ENCODE measurements at places on chromosomes 3 and 15. TPM values are rescaled to one million over a fixed set of nuclear protein-coding genes. Genes with fewer than 3 reads are reported as not detected.

GRCh38 chr3:56915966-56916586 lies 114.3 kb upstream of the ARHGEF3 start:
- DNase-seq, result peak; percentile 87

- no peak for DNase-seq
These were observed 515.6 kb downstream of the ZIC1 start for GRCh38 chr3:147924755-147925154.

GRCh38 chr3:121430664-121431215 lies 115.0 kb downstream of the POLQ start:
- no peak for DNase-seq

GRCh38 chr15:57398336-57398735 lies 22.0 kb downstream of the CGNL1 start:
- no peak for DNase-seq

- no peak for DNase-seq
These were observed 608.3 kb downstream of the NTRK3 start for GRCh38 chr15:87648278-87648677.

- no peak for DNase-seq
These were observed 18.1 kb downstream of the MOBP start for GRCh38 chr3:39485547-39485946.

DNA sequence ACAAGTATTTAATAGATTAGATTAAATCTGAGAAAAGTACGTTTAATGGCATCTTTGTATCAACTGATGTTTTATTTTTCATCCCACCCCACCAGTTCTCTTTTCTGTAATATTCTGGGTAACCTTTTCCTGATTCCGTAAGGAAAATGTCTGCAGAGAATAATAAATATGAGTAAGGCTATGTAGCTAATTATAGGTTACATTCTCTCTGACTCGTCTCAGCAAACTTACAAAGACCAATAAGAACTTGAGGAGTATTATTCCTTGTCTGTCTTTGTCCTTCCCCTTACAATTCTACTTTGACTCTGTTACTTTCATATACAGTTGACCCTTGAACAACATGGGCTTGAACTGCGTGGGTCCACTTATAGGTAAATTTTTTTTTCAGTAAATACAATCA lies 12.1 kb downstream of the SNAP23 start:
- DNase-seq, result no peak

GRCh38 chr3:66312039-66312438 lies 91.2 kb downstream of the SLC25A26 start:
- no peak for DNase-seq

- no peak for DNase-seq
These were observed 34.1 kb upstream of the DET1 start for GRCh38 chr15:88580532-88580931.

DNA sequence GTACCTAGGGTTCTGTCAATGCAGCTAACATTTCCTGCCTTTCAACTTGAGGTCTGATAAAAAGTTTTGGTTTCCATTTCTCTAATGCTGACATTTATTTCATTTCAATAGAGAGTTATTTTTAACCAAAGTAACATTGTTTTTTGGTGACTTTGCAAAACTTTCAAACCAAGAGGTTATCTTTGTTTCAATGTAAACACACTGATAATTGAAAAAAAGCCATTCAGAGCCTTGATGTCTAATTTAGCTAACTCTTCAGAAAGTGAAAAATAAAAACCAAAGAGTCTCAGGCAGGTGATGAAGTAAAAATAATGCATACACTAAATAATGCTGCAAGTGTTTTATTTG lies 9.6 kb upstream of the TIPARP start:
- DNase-seq, result no peak

DNA sequence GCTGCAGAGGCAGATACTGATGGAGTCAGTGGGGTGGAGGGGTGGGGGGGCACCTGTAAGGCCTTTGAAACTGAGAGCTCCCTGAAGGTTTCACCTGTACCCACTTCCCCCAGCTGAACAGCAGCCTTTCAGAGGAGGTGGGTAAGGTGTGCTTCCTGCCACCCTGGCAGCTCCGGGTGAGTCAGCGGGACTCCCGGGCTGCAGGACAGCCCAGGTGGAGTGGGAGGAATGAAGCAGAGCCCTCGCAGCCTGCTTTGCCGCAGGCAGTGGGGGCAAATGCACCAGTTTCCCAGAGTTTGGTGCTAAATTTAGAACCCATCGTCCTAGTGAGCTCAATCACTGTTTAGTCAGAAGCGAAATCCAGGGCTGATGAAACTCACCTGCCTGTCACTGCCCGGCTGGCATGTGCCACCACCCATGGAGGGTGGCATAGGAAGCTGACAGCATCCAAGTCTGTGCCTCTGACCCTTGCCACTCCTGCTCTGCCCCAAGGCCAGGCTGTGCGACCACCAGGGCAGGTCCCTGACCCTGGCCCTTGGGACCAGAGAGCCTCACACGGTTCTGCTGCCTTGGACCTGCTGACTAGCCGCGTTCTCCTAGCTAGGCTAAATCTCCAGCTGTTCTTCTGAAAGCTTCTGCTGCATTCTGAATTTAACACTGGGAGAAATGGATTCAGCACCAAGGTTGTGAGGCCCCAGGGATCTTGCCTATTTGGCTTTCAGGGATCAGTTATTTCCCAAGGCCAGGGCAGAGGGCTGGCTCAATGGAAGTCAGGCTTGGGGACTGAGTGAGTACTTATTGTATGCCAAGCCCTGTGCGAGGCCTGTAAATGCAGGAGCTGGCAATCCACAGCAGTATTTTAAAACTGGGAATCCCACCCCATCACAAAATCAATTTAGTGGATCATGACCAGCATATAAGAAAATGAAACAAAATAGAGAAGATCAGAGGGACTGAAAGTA lies 67.3 kb upstream of the RASGRF1 start:
- no peak for DNase-seq

DNA sequence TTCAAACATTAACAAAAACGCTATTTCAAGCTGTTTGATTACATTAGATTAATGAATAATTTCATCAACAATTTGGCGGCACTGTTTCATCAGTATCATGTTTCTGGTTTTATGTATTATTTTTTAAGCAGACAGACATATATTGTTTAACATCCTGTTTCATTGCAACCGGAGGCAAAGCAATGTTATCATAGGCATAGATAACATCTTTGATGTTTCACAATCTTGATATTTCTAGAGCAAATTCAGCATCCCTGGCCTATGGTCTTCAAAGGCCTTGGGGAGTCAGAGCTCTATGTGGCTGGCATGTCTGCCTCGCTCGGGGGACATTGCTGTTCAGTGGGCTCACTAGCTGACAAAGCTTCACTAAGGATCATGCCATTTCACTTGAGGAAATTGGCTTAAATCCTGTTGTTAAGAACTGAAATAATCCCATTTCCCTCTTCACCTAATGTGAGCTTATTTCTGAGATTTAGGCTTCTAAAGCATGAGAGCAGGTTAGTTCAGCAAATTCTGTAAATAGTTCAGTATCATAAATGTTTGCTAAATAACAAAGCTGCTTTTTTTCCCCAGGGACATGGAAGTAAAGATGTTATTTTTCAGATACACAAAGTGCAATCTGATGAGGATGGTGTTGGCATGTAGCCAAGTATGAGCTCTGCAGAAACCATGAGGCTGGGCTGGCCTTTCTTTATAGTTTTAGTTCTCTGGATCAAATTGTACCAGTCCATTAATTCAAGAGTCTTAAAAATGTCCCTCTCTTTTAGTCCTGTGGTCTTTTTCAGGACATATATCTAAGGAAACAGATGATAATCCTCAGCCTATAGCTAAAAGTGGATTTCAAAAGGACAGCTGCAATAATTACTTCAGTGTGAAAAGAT lies 941.4 kb downstream of the PLOD2 start:
- DNase-seq, result no peak

DNA sequence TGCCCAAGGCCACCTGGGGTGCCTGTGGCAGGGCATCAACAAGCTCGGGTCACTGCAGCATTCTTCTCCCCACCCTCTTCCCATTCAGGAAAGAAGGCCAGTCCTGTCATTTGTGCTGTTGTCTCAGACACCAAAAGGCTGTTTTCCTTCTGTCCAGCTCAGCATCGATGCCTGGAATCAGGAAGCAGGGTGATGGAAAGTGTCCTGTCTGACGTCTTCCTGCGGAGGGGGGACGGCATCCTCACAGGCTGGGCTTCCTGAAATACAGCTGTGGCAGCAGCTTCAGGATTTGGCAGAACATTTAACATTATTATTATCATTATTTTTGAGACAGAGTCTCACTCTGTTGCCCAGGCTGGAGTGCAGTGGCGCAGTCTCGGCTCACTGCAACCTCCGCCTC lies 33.0 kb upstream of the ANKDD1A start:
- DNase-seq, result no peak

- DNase-seq, result no peak
These were observed 28.2 kb upstream of the GBE1 start for GRCh38 chr3:81789691-81790090.

DNA sequence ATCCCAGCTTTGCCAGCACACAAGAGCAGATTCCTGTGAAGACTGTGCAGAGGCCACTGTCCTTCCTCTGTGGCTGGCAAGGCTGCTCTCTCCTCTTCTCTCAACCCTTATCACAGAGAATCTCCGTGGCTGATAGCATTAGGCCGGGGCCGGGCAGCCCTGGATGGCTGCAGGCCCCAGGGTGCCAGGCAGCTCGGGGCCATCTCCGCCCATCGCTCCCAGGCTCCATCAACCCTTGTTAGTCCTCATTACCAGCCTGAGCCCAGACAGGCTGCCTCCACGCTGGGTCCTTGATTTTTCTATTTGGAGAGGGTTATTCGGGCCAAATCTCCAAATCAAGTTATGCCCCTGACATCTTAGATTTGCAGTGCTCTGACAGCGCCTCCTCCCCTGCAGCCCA lies 39.1 kb downstream of the MRPL46 start:
- no peak for DNase-seq

- DNase-seq, result no peak
These were observed 1165.1 kb downstream of the ROBO2 start for GRCh38 chr3:78204977-78205376.

DNA sequence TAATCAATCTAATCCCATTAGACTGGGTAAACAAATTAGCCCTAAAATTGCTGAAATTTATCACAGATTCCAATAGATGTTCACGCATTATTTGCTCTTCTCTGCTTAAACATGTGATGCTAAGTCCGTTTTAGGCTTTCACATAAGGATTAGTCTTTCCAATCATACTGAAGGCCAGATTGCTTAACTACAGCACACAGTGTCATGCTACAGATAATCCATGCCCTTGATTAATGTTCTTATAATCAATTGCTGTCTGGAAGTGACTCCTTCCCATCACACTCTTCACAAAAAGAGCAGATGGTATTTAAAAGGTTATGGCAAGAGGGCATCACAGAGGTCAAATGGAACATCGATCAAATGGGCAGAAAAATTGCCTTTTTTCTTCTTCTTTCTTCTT lies 471.5 kb upstream of the ROBO1 start:
- no peak for DNase-seq

DNA sequence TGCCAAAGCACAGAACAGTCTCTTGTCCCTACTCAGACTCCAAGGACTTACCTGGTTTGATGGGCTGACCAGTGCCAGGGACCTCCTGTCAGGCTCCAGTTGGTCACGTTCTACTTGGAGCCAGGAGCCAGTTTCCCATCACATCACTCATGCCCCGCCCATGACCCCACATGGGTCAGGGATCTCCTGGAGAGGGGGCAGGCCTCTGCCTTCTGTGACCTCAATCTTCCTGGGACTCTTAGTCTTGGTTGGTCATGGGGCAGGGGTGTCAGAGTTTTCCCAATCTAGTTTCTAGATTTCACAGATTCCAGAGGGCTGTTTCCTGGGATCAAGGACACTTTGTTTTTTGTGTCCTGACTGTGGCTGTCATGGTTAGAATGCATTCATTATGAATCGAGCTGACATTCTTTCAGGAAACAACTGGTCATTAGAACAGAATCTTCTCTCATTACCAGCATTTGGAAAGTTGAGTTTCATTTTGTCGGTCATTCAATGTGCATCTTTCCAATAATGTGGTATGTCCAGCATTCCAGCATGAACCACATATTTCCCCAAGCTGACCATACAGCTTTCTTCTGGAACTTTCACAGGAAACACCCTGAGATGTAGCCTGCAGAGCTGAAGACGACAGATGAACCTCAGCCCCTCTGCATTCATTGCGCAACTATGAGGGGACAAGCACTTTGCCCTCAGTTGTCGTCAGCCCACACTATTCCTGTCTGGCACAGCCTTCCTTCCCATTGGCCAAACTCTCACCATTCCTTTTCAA lies 19.8 kb downstream of the CYP19A1 start:
- DNase-seq, result no peak

The ATP13A4 gene
- total RNA-seq, result 1.6 TPM

The FBXW12 gene
- total RNA-seq, result not detected

The CCR3 gene
- not detected for total RNA-seq

The METTL6 gene
- total RNA-seq, result 19.4 TPM
